Stimulated activated CD8-positive, alpha-beta memory T cell treated with anti-CD3 and anti-CD28 coated beads, Interleukin-2, amount 100 ng/mL, for 48 hours (primary cell): ENCODE measurements at places on chromosomes 7 and 10.

GRCh38 chr7:70791341-70791740, 340.6 kb upstream of the GALNT17 start:
- DNase-seq = no peak

- no peak for DNase-seq
Observed at GRCh38 chr7:13489386-13489785, 500.1 kb downstream of the ETV1 start.

GRCh38 chr10:3746634-3747033, 38.4 kb downstream of the KLF6 start:
- DNase-seq = no peak

DNA sequence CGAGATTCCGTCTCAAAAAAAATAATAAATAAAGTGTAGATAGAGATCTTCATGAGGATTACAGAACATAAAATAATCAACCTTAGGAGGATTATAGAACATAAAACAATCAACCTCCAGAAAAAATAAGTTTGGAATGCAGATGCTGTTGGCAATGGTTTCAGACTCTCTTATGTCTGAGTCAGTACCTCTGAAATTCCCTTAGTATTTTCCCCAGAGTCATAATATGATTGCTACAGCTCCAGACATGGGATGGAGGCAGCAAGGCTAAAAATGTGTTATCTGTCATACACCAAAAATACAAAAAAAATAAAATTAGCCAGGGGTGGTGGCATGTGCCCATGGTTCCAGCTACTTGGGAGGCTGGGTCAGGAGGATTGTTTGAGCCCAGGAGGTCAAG, 22.2 kb downstream of the CADPS2 start:
- DNase-seq = no peak

DNA sequence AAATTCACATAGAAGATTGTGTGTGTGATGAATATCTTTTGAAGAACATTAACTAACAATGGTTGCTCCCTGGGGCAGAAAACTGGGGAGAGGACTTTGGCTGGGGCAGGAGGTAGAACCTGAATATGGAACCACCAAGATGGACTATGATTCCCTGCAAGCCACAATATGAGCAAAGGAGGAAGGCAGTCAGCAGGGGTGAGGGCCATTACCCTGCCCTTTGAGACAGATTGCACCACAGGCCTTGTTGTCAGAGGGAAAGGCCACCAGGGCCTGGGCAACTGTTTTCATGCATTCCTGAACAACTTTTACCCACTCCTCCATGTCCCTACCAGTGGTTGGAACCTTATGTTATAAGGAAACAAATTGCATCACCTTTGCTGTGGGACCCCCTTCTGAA, 670.1 kb upstream of the POM121L12 start:
- DNase-seq = no peak

DNA sequence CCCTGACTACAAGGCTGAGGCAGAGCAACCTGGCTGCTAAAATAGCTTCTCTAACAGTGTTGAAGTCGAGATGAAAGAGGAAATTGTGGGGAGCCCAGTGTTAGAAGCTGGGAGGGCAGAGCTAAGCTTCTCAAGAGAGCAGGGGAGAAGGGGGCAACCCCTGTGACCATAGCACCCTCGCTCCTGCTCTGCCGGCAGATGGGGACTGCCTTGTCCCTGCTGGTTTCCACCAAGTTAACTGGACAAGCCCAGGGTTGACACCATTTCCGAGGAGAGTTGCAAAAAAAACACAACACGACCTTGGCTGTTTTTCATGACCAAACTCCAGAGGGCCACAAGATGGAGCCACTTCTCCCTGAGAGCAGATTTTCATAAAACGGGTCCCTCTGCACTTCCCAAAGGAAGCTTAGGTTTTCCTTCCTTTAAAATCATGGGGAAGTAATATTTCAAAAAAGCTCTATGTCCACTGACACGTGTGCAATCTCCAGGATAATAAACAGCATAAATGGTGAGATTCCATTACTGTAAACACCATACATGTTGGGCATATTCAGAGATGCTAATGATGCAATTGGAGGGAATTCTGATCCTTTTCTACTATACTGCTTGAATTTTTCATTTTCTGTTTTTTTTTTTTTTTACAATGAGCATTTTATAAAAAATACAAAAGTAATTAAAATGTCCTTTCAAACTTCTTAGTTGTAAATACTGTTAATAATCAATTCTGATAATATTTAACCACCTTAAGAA, 140.4 kb downstream of the PIP4K2A start:
- no peak for DNase-seq

- DNase-seq = no peak
Observed at GRCh38 chr10:10824591-10825148, 193.0 kb upstream of the CELF2 start.

DNA sequence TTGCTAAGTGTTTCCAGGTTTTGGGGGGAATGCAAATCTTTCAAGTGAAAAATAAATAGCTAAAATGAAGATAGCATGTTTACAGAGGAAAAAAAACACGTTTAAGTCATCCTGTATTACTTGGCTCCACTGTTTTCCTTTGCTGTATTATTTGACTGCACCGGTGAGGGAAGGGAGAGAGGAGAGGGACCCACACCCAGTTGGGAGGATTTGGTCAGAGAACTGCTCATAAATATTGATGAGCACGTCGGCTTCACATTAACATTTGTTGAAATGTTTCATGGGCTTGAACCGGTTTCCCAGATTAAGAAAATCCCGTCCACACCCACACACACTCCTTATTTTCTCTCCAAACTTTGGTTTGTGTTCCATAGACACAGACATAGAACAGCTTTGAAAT, 493.8 kb upstream of the MGMT start:
- no peak for DNase-seq

DNA sequence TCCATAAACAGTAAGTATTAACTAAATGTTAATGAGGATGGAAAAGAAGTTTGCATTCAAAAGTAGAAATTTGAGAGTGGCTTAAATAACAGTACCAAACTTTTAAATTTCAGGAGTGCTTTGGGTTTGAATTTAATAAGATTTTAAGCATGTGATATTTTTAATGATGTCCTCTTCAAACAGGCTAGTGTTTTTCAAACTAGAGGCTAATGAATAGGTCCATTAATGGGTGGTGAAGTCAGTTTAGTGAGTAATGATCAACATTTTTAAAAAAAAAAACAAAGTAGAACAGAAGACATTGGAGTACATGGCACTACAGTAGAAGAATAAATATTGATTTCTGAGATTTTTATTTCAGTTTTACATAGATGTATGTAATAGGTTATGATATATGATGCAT, 72.9 kb downstream of the AKAP9 start:
- DNase-seq = no peak

- DNase-seq = no peak
Observed at GRCh38 chr10:85319826-85320225, 991.4 kb downstream of the CCSER2 start.

DNA sequence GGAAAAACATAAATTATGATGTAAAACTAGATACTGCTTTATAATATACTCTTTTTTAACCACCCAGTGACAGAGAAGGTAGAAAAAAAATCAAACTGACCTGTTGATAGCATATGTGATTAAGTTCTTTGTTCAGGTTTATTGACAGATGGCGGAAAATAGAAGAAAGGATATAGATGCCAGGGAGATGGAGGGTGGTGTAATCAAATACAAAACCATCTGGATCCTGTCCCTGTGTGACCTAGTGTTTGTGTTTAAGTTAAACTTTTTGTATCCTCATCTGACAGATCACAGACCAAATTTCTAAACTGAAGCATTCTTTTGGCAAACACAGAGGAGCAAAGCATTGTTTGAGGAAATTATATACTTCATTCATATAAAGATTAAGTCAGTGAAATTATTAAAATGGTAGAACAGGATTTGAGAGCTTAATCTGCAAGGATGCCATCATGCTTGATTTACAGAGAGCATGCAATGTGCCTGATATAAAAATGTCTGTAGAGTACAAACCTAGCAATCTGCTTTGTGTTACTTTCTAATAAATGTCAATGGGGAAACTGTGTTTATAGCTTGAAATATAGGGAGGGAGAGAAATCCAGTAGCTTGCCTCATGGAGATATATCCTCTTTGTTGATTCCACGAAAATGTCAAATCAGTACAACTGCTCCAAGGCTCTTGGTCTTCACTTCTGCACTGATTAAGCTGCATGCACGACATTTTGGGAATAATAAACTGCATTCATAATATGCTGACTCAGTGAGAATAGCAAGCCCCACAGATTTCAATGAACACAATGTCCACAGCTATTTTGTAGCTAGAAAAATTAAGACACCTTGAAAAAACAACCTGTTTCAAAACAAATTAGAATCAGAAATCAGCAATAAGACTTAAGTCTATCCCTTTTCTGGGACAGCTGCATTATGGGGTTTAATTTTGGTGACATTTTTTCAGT, 39.0 kb downstream of the SEM1 start:
- no peak for DNase-seq

DNA sequence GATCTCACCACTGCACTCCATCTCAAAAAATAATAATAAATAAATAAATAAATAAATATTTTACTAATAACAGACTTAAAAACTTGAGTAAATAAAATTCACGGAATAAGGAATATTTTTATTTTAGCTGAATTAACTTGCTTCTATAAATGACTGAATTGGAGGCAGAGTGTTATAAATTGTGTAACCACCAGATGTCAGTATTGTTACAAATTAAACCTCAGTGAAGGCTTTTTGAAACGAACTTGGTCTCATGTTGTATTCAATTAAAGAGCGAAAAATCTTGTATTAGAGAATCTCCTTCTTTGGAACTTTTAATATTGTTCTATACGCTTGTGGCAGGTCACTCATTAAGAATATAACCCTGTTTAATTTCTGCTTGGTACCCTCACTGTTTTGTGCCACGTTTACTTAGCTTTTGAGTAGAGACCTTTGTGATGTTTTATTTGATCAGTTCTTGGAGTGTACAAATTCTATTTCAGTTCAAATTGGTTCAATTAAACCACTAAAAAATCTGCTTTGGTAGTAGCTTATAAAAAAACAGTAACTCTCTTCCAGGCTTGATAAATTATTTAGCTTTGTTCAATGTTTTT, 45.6 kb upstream of the SCIN start:
- no peak for DNase-seq

DNA sequence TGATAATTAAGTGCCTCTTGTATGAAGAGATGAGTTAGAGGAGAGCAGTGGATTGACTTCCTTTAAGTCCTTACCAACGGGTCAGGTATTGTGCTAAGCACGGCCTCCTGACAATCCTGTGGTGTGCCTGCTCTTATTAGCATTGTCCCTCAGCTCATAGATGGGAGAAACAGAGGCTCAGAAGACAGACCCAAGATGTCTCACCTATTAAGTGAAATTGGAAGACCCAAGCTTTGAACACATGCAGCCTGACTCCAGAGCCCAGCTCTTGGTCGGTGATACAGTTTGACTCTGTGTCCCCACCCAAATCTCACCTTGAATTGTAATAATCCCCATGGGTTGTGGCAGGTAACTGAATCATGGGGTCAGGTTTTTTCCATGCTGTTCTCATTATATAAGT, 53.8 kb downstream of the CCDC3 start:
- DNase-seq = no peak

DNA sequence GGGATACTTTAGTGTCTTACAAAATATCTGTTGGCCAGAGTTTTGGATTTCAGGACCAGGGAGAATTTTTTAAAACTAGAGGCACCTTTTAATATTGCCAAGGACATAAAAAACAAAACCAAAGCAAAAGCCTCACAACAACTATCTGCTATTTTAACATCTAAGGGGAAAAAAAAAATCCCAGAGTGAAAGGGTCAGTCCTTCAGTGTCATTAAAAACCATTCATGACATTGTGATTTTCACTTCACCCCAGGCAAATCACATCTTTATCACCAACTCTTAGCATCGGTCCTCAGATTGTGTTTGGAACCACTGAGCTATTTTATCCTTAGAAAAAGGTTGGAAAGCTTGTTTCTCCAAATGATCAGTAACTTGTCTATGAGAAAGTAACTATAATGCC, 10.7 kb downstream of the CEP41 start:
- DNase-seq = no peak

GRCh38 chr10:99779335-99779734, 3.1 kb upstream of the ABCC2 start:
- no peak for DNase-seq
